ENCODE measurements at places on chromosomes 6 and 20. TPM values are rescaled to one million over a fixed set of nuclear protein-coding genes. Genes with fewer than 3 reads are reported as not detected.

The CLVS2 gene
- 0.66 TPM for total RNA-seq

The EGFL8 gene
- total RNA-seq = 6.1 TPM

The STK38 gene
- total RNA-seq = 15.2 TPM

The SLC17A1 gene
- total RNA-seq = not detected

The IPCEF1 gene
- total RNA-seq = 0.27 TPM

The STMND1 gene
- total RNA-seq = not detected

DNA sequence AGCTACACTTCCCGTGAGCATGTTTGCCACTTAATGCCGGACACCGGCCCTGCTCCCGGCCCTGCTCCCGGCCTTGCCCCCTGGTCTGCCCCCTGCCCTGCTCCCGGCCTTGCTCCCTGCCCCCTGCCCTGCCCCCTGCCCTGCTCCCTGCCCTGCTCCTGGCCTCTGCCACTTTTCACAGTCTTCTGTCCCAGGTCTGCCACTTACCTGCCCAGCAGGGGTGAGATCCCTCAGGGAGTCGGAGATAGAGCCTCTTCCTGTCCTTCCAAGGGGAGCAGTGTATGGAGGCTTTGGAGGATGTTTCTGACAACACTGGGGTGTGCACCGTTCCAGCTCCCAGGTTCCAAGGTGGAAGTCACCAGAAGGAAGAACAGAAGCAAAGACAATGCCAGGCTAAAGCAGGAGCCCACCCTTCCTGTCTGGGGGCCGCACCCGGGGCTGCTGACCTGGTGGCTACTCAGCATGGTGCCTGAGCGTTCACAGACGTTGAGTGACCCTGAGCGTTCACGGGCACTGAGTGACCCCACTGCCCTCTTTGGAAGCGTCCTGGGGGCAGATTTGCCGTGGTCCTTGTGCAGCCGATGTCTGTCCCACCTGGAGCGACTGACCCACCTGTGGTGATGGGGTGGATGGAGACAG is 199.8 kb downstream of the DLL1 start:
- DNase-seq = no peak

- DNase-seq = no peak
These were observed 3.7 kb downstream of the TFB1M start for GRCh38 chr6:155310596-155310995.

- peak; percentile 15 for DNase-seq
These were observed 25.8 kb downstream of the HLA-C start for GRCh38 chr6:31246051-31246521.

DNA sequence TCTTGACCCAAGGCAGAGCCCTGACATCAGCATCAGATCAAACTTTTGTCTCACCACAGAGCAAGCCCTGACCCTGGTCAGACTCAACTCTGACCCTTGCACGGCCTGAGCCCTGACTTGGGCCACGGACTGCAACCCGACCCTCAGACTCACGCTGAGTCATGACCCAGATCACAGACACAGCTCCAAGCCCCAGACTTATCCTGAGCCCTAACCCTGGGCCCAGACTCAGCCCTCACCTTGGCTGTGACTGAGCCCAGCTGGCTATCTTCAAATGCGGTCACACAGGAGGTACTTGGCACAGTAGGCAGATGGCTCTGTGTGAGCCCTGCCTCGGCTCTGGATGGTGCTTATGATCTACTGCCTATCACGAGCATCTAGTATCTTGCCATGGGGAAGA is 602.3 kb downstream of the PTPRT start:
- no peak for DNase-seq

GRCh38 chr6:32047855-32048766 is 9.9 kb downstream of the CYP21A2 start:
- DNase-seq = peak; percentile 92

GRCh38 chr6:140987364-140988155 is 1145.2 kb upstream of the GJE1 start:
- no peak for DNase-seq

- no peak for DNase-seq
These were observed 101.7 kb upstream of the ARG1 start for GRCh38 chr6:131471331-131471730.

GRCh38 chr6:82711105-82711827 is 347.6 kb downstream of the TPBG start:
- no peak for DNase-seq

All from GM23338 (cell line).